Caki2 (cell line): ENCODE measurements at places on chromosomes 3 and 15.
A peak's percentile ranks its signal among the peaks of the same experiment; 100 is the strongest.

DNA sequence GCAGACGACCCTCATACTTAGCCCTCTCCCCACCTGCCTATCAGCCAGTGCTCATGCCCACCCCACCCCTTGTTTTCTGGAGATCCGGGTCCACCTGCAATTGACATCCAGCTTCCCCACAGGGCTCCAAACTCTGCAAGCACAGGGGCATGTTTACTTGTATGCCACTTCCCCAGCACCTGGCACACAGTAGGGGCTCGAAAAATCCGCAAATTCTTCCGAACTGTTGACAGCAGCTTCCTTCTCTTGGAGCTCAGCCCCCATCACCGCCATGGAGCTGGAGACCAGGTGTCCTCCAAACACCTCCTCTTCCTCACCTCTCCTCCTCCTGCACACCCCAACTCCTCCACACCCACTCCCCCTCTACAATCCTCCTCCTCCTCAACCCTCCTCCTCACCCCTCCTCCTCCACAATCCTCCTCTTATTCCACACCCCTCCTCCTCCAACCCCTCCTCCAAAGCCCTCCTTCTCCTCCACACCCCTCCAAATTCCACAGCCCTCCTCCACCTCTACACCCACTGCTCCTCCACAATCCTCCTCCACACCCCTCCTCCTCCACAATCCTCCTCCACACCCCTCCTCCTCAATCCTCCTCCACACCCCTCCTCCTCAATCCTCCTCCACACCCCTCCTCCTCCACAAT lies 70.4 kb upstream of the BLM start:
- no peak for DNase-seq

DNA sequence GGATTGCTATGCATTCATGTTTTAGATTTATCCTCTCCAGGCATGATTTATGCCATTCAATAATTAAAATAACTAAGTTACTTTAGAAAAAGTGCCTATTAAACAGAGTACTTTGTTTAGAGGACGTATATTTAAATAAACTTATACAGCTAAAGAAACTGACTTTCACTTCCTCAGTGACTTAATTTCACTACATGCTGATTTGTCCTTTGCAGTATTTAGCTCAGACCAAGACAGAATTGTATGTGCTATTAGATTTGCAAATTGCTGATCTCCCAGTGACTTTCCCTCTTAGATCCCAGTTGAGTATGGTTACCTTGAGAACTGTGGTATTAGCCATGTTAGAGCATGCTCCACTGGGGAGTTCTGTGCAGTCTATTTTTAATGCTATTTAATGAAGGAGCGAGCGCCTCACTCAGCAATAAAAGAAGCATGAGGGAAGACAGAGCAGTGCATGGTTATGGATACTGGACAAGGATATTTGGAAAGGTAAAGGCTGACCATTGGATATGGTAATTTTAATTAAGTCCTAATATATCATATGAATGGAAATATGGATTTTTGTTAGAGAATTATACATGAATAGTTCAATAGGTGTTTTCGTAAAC lies 2.7 kb downstream of the ARPP21 start:
- no peak for DNase-seq

DNA sequence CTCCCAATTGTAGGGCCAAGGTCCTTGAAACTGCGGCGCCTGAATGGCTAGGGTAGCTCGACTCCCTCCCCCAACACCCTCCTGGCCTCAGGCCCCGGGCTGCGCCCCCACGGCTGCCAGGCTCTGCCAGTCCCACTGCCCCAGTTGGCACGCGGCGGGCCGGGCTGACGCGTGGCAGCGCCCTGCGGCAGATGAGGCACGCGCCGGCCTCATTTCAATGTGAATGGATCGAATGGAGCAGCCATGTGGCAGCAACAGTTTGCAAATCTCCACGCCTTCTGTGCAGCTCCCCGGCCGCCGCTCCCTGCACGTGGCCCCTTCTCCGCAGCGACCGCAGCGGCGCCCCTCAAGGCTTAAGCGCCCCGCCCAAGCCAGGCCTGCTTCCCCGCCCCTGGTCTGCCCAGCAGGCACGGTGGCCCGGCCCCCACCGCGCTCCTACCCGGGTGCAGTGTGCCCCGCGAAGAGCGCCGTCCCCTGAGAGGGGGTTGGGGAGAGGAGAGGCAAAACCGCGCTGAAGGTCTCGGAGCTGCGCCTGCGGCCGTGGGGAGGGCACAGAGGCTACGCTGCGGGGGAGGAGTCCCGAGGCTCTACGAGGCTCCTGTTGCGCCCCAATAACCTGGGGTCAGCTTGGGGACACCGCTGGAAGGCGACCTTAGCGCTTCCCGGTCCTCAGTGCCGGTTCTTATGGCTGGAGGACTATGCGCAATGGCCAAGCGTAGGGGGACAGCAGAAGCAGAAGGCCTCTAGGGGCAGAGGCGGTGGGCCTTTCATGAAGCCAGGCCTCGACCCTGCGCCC lies 3.1 kb upstream of the DLL4 start:
- no peak for DNase-seq

GRCh38 chr15:41502795-41503668 lies 9.4 kb downstream of the ITPKA start:
- no peak for DNase-seq

DNA sequence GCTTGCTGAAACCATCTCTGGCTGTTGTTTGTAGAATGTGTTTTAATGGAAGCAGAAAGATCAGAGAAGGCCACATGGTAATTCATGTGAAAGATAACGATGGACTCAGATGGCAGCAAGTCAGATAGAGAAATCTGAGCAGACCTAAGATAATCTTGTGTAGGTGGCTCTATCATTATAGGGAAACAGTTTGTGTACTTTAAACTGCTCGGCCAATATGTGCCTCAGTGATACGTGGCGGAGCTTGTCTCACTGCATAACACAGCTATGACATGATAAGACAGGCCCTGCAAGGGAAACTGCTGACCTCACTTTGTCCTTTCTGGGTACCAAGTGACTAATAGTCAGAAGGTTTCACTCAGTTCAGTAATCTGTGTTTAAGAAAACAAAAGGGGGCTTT lies 51.0 kb downstream of the MME start:
- peak; percentile 53 for DNase-seq

DNA sequence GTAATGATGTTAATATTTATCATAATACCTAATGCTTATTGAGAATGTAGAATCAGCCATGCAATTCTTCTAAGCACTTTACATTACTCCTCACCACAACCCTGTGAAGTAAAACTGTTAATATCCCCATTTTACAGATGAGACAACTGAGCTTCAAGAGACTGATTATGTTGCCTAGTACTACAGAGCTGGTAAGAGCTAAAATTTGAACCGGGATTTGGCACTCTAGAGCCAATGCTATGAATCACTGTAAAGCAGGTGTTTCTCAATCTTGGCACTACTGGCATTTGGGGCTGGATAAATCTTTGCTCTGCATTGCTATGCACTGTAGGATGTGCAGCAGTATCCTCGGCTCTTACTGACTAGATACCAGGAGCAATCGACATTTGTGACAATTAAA lies 367.7 kb downstream of the MAGI1 start:
- DNase-seq, result no peak

GRCh38 chr3:183309276-183309675 lies 56.2 kb downstream of the B3GNT5 start:
- DNase-seq, result peak; percentile 54

GRCh38 chr3:189805375-189806067 lies 174.3 kb downstream of the TP63 start:
- no peak for DNase-seq

- DNase-seq, result no peak
These were observed 1.9 kb downstream of the DMXL2 start for GRCh38 chr15:51620641-51621040.

GRCh38 chr3:86634361-86634760 lies 356.6 kb downstream of the VGLL3 start:
- no peak for DNase-seq

DNA sequence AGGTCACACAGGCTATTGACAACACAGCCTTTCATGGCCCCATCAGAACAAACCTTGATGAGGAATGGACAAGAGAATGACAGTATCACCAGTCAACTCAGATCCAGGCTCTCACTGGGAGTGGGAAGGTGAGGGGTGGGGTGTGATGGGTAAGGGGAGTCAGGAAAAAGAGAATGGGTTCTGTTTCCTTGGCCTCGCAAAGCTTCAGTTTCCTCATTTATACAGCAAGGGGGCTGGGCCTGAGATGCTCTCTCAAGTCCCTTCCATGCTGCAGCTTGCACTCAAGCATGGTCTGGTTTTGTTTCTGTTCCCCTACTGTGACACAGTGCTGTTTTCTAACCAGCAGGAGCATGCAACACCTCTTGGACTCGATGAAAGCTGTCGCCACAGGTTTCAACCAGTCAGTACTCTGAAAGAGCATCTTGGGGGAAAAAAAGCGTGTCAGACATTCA lies 65.7 kb upstream of the IL12A start:
- no peak for DNase-seq
